ENCODE measurements at places on chromosomes 16 and 17. TPM values are rescaled to one million over a fixed set of nuclear protein-coding genes. Genes with fewer than 3 reads are reported as not detected.

The ULK2 gene
- total RNA-seq: 26.7 TPM

The AGRP gene
- total RNA-seq: not detected

The HSD17B2 gene
- 137 TPM for total RNA-seq

The PIPOX gene
- 2.3 TPM for total RNA-seq

All from bladder microvascular endothelial cell (primary cell).